ENCODE measurements at places on chromosomes 5 and 9.

- peak; percentile 89 for DNase-seq
Measured at GRCh38 chr5:40386289-40386688, 293.4 kb upstream of the PTGER4 start.

- DNase-seq: peak; percentile 46
Measured at GRCh38 chr9:93288891-93289883, 105.2 kb downstream of the WNK2 start.

DNA sequence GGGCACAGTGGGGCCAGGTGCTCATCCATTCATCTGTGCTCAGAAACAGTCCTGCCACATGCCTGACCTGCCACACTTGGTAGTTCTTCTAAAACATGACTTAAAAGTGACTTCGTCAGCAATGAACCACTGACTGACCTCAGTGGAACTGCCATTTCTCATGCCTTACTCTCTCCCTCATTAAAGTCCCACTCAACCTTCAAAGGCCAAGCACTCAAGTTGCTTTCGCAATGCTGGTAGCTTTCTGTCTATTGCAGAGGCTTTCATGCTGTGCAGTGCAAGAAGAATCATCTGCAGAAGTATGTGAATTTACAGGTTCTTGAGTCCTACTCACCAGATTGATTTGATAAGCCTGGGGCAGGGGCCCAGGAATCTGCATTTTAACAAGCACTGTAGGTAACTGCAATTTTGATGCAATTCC is 23.9 kb downstream of the B4GALT1 start:
- peak; percentile 98 for DNase-seq

- no peak for DNase-seq
Measured at GRCh38 chr9:73129941-73130685, 21.6 kb upstream of the ANXA1 start.

GRCh38 chr9:105413525-105413924 is 34.3 kb upstream of the FSD1L start:
- DNase-seq: peak; percentile 34

DNA sequence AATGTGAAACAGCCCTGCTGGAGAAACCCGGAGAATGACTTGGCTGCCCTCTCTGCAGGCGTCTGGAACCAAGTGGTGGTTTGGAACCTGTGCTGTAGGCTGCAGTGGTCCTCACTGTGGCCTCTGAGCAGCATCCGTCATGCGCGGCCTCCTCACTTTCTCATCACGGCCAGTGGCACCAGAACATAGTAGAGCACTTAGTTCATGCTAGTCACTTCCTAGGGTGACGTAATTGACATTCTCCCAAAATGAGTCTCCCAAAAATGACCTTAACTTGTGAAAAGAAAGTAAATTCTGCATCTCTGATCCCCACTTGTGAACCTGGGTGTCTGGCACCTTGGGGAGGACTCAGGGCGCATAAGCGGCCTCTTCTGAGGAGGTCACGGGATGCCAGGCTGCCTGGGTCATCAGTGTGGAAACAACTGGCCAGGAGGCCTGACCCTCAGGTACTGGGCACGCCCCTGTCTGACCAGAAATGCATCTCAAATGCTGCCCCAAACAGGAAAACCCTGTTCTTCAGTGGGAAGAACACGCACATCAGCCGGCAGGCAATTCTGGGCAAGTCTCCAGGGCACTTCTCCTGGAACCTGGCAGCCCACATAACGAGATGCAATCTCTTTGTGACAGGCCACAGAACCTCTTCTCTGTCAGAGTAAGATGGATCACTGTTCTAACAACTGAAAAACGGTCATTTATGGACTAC is 36.6 kb upstream of the SPTLC1 start:
- DNase-seq: no peak

DNA sequence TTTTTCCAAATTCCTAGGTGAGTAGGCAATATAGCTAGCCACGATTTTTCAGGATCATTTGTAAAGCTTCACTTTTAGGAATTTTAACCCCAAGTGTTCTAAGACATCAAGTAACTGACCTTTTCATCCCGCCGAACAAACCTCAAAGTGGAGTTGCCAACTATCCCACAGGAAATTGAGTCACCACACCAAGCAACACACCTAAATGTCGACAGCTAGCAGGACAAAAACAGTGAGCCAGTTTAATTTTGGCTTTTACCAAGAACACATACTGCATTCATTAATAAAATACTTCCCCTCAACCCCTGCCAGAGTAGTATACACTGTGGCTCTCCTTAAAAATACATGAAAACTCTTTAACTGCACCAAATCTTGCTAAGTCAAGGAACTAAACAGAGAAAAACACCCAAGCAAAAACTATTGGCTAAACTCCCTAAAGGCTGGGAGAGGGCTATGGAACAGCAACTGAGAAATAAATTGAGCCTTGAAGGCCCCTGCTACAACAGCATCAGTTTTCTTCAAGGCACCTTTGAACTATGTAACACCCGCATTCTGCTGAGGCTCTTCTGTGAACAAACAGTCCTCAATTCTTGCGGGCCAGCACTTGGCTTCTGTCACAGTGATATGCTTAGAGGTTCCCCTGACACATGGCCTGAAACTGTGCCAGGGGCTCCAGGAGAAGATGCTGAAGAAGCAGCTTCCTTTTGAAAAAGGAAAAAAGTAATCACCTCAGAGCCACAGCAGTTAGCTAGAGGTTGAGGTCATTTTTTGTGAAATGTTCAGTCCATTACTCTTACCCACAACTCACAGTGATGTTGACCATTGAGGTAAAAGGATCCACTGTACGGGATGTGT is 459.6 kb downstream of the RAB3C start:
- peak; percentile 57 for DNase-seq

GRCh38 chr5:56323505-56323904 is 90.4 kb upstream of the ANKRD55 start:
- peak; percentile 37 for DNase-seq

DNA sequence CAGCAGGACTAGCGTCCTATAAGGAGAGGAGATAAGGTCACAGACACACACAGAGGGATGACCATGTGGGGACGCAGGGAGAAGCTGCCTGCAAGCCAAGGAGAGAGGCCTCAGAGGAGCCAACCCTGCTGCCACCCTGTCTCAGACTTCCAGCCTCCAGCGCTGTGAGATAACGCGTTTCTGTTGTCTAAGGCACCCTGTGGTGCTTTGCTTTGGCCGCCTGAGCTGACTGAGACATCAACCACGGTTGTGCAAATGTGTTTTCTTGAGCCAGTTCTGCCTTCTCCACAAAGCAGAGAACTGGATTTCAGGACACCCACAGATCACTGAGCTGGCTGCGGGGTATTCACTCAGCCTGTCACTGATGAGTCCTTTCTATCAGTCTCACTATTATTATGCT is 149.1 kb downstream of the NXNL2 start:
- no peak for DNase-seq

GRCh38 chr5:14672484-14673394 is 8.2 kb downstream of the OTULIN start:
- no peak for DNase-seq

- DNase-seq: no peak
Measured at GRCh38 chr5:60223342-60223741, 329.8 kb upstream of the PDE4D start.

GRCh38 chr5:79111387-79111959 is at the start of gene BHMT:
Gene BHMT (plus strand): TSS chr5:79111809. CDS start chr5:79111886, 77 bp downstream.
- DNase-seq: no peak

GRCh38 chr5:113302120-113302519 is 132.7 kb downstream of the TSSK1B start:
- DNase-seq: peak; percentile 46

GRCh38 chr5:100232736-100233135 is 302.4 kb upstream of the FAM174A start:
- DNase-seq: no peak

DNA sequence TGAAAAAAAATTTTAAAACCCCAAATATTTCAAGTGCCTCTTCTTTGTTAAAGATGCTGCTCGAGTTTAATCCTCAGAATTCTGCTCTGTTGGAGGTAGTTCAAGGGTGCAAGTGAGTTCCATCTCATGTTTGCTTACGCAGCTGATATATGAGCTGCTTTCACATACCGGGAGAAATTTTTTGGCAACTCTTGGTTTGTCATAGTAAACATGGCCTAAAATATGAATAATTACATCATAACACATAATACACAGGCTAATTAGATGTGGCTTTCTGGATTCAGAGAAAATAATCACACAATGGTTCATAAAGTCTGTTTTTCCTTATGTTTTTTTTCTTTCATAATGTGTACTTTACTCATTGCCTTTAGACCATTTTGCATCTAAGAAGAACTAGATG is 1134.1 kb downstream of the PTPRD start:
- DNase-seq: no peak

GRCh38 chr5:111242606-111243005 is 18.4 kb downstream of the CAMK4 start:
- DNase-seq: no peak

- DNase-seq: peak; percentile 16
Measured at GRCh38 chr9:36632892-36633291, 60.2 kb downstream of the MELK start.

GRCh38 chr9:106326493-106326892 is 536.5 kb upstream of the ZNF462 start:
- no peak for DNase-seq

DNA sequence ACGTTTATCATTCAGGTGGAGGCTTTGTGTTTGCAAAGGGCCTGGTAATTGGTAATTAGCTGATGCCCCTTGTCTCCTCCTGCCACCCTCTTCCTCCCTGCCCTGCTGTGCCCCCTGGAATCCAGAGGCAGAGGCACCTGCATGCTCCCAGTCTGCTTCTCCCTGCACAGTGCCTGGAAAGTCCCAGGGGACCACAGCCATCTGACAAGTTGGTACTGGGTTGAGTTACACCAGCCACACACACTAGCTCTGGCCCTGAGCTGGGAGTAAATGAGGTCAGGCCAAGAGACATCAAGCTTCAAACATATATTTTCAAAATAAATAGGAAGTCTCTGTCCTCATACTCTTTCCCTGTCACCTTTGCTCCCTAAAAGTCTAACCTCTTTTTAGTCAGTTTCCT is 56.3 kb downstream of the INSYN2B start:
- peak; percentile 20 for DNase-seq

GRCh38 chr9:121943463-121943862 is 149.6 kb downstream of the TTLL11 start:
- DNase-seq: no peak

Measured in NB4 (cell line).